ENCODE measurements at places on chromosomes 7 and 10.

- no peak for DNase-seq
These were observed 513 bp downstream of the ODAD2 start for GRCh38 chr10:27998178-27998953.

DNA sequence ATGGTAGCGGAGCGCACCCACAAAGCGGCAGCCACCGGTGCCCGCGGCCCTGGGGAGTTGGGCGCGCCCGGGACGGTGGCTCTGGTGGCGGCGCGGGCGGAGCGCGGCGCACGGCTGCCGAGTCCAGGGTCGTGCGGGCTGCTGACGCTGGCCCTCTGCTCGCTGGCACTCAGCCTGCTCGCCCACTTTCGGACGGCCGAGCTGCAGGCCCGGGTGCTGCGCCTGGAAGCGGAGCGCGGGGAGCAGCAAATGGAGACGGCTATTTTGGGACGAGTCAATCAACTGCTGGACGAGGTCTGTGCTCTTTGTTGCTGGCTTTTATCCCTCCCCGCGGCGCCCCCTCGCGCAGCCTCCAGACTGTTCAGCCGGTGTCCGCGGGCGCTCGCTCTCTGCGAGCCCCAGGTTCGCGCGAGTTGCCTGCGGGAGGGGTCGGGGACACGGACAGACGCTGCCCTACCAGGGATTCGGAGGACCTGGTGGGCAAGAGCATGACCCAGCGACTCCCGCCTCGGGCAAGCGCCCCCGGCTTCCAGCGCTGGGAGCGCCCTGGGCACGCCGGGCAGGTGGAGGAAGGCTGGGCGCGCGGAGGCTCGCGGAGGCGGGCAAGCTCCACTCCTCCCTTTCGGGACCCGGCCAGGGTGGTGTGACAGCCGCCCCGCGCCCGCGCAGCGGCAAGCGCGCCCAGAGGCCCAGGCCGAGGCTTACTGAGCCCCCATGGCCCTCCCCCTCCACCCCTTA lies 887 bp downstream of the COL13A1 start:
- DNase-seq: no peak

- DNase-seq: no peak
These were observed 93.3 kb downstream of the CHST15 start for GRCh38 chr10:123999956-124000615.

DNA sequence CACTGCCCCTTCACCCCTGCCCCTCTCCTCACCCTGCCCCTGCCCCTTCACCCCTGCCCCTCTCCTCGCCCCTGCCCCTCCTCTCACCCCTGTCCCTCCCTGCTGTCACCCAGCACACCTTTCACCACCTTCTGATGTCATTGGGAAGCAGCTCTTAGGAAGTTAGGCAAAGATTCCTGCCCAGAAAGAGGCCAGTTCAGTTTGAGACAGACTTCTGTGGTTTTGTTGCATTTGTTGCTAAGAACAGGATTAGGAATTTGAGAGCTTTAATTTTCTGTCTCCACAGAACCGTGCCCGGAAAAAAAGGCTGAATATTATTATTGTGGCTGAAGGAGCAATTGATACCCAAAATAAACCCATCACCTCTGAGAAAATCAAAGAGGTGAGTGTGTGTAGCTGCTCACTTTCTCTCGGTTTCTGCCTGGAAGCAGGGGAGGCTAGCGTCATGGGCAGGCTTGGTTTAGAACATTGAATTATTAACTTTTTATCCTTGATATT lies 39.6 kb downstream of the PFKP start:
- no peak for DNase-seq

DNA sequence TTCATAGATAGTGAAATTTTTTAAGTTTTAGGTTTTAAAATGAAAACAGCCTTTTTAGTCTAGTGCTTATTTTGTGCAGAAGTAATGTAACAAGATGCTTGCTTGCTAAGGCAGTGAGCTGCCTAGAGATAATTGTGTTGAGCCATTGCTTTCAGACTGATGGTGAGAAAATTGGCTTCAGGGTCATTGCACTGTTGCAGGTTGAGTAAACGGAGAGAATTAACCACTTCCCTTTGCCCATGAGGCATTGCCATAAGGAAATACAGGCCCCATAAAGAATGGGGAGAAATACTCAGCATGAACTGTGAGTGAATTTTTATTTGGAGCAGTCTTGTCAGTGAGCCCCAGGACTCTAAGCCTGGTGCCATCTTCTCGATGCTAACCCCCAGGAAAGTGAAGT lies 140.5 kb downstream of the LRRC4 start:
- no peak for DNase-seq

DNA sequence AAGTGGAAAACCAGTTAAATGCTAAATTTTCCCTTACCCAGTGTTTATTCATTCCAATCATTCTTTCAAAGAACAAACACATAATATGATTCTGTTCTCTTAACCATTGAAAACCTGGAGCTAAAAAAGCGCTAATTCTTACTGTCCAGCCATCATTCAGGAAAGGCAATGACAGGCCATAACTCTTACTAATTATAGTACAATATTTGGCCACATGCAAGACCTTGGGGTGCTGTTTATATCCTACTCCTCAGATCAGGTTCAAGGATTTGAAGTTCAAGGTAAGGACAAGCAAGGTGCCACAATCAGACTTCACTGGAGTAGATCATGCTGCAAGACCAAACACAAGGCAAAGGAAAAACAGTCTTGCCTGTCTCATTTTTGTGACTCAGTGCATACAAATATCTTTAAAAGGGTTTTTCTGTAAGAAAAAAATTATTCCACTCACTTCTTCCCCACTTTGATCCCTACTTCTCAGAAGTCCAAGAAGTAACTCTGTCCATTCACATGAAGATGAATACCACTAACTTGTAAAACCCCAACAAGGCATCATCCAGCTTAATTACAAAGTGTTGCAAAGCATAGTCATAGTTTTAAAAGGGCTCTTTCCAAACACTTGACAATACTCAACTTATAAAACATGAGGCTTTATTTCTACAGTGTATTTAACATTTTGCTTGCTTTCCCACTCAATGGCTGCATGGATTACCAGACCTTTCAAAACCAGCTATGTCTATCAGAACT lies 153.0 kb downstream of the DOCK4 start:
- DNase-seq: no peak

GRCh38 chr10:121322046-121322445 lies 276.2 kb downstream of the FGFR2 start:
- DNase-seq: no peak

DNA sequence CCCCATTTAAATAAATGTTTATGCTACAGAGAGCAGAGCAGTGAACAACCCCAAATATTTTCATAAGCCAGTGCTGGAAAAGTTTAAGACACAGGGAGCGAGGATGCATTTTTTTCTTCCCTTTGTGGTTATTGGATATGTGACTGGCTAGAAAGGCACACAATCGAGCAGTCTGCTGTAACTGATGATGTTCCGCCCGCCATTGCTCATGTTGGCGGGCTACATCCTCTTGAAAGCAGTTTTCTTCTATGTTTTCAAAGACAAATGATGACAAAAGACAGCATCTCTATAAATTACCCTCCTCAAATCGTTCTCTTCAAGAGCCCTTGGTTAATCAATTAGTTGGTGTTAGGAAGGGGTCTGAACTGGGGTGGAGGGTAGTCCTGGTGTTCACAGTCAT lies 269.8 kb downstream of the SKAP2 start:
- no peak for DNase-seq

DNA sequence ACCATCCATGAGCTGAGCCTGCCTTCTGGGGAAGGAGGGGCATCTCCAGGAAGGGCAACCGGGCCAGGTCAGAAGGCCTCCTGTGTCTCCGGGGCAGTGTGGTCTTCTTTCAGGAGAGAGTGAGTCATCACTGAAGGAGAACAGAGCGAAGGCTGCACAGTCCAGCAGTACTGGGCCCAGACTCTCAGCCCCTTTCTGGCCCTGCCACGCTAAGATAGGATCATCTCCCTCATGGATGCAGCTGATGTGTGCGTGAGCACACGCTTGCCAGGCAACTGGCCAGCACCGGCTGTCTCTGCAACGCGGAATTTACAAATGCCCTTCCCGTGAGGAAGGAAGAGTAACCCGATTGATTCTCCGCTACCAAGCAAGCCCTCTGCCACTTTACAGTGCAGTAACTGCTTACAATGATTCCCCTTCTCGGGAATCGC lies 328.2 kb downstream of the TNS3 start:
- no peak for DNase-seq

GRCh38 chr7:141074162-141074991 lies 513 bp downstream of the TMEM178B start:
- DNase-seq: no peak

DNA sequence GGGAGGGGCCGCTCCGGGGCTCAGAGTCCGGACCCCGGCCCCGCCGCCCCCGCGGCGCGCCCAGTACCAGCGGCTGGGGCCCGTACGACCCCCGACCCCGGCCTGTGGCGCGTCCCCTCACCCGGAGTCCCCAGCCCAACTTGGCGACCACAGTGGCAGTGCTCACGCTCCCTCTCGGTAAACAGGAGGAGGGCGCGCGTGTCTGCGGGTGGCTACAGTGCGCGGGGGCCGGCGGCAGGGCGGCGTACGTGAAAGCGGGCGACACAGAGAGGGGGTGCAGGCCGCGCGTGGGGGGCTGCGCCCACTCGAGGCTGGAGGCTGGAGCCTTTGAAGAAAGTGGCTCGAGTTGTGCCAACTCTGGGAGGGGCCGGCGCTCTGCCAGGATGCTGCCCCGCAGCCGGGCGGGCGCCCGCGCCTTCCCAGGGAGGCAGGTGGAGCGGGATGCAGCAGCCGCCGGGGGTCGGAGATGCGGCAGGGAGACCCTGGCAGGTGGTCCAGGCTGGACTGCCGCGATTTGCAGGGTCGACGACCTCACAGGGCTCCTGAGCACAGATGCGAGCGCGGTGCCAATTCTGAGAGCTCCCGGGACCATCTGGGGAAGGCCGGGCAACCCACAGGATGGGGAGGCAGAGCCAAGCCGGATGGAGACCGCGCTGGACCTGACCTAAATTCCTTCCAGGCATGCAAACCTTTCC lies 655 bp downstream of the PTPRE start:
- no peak for DNase-seq

- no peak for DNase-seq
These were observed 17.6 kb upstream of the VSIR start for GRCh38 chr10:71790749-71791440.

GRCh38 chr10:71945819-71946474 lies 18.2 kb upstream of the CHST3 start:
- no peak for DNase-seq

GRCh38 chr7:100764841-100765240 lies 31.4 kb downstream of the ZAN start:
- no peak for DNase-seq

DNA sequence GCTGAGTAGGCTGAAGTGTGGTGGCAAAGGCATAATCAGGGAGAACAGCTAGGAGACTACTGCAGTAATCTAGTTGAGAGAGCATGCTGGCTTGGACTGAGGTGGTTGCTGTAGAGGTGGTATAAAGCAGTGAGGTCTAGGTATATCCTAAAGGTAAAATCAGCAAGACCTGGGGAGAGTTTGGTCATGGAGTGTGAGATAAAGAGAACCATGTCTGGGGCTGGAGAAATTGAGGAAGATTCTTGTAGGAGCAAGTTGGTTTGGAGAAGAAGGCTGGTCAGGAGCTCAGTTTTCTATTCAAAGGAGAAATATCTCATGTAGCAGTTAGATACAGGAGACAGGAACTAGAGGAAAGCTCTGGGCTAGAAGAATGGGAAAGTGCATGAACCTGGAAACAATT lies 32.9 kb upstream of the ST7 start:
- no peak for DNase-seq

DNA sequence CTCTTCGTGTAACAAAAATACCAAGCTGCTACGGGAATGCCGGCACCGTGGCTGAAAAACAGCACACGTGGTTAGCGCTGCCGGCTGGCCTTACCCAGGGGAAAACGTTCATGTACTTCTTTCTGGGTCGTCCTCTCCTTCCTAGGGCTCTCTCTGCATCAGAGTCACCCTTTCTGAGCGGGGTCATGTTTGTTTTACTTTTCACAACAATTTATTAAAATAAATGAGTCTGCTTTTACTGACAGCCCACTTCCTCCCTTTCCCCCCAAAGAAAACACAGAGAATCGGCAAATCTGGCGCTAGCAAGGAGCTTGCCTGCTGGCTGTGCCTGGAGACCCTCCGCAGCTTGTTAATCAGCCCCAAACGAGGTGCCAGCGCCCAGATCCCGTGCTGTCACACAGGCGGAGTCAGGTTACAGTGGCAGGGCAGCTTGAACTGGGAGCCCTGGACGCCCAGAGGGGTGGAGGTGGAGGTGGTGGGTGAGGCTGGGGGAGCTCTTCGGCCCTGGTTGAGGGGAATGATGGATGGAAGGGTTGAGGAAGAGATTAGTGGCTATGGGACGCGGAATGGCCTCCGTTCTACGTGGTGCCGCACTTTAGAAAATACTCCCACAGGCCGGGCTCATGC lies 162.2 kb upstream of the TNS3 start:
- DNase-seq: no peak

DNA sequence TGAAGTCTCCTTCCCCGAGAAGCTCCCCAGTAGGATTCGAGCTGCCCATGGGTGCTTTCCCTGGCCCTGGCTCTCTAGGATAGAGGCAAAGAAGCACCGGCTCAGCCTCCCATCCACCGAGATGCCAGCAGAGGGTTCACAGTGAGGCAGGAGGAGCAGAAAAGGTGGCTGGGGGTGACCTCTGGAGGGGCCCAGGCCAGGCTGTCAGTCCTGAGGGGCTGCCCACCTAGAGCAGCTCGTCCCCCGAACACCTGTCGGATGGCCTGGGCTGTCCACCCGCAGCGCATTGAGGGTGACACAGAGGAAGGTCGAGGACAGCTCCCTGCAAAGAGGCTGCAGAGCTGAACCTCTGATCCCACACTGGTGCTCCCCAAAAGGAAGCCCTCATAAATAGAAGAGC lies 167.2 kb upstream of the PPP2R2D start:
- DNase-seq: no peak

GRCh38 chr7:149067869-149068268 lies 22.6 kb downstream of the ZNF786 start:
- DNase-seq: no peak

DNA sequence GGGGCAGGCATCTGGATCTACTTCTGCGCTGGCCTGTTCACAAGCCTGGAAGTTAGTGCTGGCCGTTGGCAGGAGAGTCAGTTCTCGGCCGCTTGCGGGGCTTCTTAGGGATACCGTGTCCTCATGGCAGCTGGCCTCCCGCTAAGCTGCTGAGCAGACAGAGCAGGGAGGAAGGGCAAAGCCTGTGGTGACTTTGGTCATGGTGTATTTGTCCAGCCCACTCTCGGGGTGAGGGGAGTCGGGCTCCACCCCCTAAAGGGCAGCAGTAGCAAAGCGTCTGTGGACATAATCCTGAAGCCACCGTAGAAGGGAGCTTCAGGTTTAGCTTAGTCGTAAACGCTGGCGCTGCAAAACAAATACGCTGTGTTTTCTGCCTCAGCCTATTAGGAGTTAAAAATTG lies 12.2 kb downstream of the UBE3C start:
- no peak for DNase-seq

DNA sequence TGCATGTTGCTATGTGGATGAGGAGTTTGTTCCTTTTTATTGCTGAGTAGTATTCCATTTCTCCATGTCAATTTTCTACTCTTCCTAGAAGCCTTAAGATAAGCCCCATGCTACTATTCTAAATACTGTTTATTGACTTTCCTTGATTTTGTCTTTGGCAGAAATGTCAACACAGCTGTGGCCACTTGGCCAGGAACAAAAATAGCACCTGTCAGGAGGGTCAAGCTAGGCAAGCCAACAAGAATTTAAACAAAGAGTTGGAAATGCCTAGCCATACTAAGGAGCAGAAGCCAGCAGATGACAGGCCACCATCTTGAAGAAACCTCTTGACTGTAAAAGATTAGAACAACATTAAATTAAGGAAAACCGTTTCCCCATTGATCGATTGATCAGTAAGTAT lies 34.7 kb downstream of the JAZF1 start:
- no peak for DNase-seq

- no peak for DNase-seq
These were observed 30.5 kb upstream of the CHST3 start for GRCh38 chr10:71933651-71934050.

Data from activated CD4-positive, CD25-positive, alpha-beta regulatory T cell treated with anti-CD3 and anti-CD28 coated beads, Interleukin-2, amount 50 U/mL, for 72 hours (primary cell).